CD4-positive, alpha-beta T cell treated with Interleukin-21 for 1 hour (primary cell): ENCODE measurements at places on chromosomes 5 and 9.

- no peak for DNase-seq
Observed at GRCh38 chr9:108416324-108416723, 439.5 kb downstream of the ACTL7B start.

DNA sequence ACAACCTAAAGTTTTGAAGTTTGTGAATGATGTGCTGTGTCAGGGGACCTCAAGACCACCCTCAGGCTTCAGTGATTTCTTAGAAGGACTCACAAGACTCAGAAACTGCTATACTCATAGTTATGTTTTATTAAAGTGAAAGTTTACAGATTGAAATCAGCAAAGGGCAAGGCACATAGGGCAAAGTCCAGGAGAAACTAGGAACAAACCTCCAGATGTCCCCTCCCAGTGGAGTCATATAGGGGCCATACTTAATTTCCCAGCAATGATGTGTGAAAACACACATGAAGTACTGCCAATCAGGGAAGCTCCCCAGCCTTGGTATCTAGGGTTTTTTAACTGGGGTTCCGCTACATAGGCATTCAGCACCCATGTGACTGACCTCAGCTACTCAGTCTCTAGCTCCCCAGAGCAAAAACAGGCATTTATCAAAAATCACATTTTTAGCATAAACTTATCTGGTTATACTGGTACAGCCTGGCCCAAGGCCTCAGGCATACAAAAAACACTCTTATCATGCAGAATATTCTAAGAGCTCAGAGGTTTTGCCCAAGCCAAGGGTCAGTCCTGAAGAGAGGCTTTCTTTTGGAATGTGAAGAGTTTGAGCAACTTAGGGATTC is 74.7 kb upstream of the ANKRD55 start:
- no peak for DNase-seq

DNA sequence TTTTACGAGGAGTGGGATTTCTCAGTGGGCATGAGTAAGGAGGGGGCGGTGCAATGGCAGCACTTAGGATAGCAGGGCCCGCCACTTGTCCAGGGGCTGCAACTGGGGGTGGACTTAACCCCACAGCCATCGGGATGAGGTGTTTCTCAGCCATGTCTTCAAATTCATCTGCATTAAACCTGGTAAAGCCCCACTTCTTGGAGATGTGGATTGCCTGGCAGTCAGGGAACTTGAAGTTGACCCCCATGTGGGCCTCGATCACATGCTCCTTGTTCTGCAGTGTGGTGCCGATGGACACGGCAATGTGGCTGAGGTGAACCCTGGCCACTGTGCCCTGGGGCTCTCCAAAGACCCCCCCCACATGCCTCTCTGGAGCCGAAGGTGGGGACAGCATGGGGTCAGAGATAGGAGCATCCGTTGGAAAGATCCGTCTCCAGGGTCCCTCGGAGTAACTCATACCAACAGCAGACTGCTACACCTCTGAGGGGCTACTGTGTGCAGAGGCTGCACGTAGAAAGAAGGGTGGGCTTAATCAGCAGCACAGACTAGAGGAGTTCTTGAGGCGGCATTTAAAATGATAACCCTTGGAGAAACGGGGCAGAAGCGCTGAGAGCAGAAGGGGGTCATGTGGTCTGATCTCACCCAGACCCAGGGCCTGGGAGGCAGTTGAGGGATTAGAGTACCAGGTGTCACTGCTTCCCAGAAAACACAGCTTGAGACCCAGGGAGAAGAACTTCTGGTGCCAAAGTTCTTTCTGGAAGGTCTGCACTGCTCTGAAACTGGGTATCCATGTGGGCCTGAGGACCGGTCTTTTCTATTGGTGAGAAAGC is 141.4 kb downstream of the MTX3 start:
- no peak for DNase-seq

DNA sequence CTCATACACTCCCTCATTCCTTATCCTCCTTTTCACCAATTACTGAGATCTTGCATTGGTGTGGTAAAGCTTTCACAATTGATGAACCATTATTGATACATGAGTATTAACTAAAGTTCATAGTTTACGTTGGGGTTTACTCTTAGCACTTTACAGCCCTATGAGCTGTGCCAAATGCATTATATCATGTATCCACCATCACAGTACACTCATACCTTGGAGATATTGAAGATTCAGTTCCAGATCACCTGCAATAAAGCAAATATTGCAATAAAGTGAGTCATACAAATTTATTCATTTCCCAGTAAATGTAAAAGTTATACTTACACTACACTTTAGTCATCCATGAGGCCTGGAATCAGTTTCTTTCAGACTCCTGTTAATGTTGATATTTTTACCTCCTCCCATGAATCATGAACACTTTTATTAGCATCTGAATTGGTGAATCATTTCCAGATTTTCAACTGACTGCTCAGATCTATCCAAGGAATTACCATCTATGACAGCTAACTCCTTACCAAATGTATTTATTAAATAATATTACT is 546.6 kb upstream of the PTPRD start:
- no peak for DNase-seq

DNA sequence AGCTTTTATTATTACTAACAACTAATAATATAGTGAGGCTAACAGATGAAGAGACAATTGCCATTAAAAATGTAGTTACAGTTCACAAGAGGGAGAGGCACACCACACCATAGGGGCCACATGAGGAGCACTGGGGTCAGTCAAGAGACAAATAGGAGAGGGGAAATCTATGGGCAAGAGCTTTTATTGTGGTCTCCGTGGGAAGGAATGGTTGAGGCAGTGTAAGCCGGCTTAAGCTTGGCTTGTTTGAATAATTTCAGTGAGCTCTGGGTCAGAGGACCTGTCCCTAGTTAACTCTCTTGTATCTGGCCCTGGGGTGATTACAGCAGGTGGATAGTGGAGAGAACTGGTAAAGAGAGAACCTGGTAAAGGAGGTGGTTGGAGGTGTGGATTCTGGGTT is 35.3 kb downstream of the OGN start:
- DNase-seq: no peak

GRCh38 chr5:18397891-18398290 is 763.6 kb downstream of the TAF11L14 start:
- no peak for DNase-seq

GRCh38 chr5:139022528-139022927 is 147.4 kb upstream of the LRRTM2 start:
- DNase-seq: no peak

DNA sequence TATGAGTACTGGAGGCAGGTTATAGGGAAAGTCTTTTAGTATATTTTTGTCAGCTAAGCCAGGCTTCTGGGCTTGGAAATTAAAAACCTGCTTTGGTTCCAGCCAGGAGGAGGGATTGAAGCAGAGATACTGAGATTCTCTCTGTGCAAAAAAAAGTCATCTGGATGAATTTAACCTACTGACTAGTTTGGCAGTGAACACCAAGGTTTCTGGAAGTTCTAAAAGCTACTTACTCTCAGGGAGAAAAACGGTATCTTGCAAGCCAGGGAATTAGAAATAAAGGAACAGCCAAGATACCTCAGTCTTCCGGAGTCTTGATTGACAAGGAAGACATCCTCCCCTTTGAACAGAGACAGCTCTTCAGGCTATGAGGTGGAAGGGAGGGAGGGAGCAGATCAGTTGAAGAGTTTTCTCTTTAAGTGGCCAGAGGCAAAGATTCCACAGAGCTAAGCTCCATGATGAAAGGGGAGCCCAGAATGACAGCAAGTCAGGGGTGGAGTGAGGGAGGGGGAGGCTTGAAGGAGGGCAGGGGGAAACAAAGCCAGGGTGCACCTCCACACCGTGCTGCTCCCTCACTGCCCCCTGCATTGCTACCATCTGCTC is 8.3 kb upstream of the ZBTB34 start:
- no peak for DNase-seq
